Nucleus accumbens (tissue), 56 donors: ENCODE measurements at places on chromosomes 12 and 14.

GRCh38 chr14:68293404-68293803 is 473.8 kb downstream of the RAD51B start:
- DNase-seq: no peak

DNA sequence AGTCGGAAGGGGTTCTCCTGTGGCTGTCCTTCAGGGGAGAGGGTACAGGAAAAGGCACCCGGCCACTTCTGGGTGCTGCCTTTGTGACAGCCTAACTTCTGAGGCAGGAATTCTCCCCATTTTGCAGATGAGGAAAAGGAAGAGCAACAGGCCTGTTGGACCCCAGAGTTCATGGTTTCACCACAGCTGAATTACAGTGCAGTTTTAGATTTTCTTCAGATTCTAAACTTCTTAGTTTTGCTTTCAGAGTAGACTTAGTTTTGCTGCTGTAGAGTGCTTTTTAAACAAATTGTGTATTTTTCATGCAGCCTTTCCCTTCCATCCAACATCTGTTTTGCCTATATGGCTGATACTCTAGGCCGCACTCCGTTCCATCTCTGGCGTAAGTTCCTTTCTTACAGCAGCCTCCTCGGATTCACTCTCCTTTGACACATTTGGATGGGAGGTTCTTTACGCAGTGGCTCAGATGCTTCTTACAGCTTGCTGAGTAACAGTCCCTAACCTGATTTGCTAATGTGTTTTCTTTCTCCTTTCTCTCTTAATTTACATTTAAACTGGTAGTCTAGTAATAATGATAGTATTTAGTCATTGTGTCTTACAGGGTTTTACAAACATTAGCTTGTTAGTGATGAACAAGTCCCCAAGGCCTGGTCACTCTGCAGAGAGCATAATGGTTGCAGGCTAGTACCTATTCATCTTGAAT is 7.8 kb downstream of the TRAF3 start:
- no peak for DNase-seq

GRCh38 chr14:100025111-100025510 is 40.1 kb upstream of the EVL start:
- DNase-seq: no peak

DNA sequence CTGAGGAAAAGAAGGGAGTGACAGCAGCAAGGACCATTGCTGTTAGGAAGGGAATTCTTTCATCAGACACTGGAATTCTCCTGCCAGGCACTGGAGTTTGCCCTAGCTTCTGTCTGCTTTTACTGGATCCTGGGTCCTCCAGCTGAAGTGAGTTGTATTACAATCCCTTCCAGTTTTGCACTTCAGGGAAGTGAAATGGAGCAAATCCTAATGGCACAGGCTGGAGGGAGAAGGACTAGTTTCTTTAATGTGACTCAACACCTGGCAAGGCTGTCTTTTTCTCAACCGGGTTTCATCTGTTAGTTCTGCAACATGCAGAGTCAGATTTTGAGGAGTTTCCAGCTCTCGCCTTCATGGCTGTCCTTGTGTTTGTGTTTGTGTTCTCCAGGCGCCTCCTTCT is 45.8 kb downstream of the ETV6 start:
- no peak for DNase-seq

DNA sequence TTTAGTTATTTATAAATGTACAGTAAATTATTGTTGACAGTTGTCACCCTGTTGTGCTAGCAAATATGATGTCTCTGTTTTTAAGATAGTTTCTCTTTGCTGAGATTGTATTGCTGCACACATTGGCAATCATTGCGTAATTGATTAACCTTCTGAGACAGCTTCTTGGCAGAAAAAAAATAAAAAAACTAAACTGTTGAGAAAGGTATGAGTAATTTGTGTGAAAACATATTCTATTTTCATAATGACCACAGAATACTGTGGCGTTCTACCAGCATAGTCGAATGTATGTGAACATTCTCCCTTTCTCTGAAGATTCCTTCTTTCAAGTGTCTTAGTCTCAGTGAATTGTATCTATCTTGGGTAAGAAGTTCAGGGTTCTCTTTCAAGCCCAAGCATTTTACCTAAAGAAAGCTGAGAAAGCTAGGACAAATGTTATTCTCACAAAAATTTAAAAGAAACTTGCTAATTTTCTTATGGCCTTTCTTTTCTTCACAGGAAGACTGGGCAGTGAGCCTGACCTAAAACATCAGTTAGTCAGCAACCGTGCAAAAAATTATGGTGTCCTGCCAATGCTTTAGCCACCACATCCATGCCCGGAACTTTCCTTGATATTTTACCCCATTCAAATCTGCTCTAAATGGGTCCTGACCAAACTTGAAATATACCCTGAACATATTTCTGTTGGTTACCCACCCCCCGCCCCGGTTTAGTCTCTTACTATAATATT is 69.0 kb upstream of the REP15 start:
- DNase-seq: no peak
